Right kidney (tissue), 9 donors: ENCODE measurements at places on chromosomes 5 and 9.
A peak's percentile ranks its signal among the peaks of the same experiment; 100 is the strongest.

DNA sequence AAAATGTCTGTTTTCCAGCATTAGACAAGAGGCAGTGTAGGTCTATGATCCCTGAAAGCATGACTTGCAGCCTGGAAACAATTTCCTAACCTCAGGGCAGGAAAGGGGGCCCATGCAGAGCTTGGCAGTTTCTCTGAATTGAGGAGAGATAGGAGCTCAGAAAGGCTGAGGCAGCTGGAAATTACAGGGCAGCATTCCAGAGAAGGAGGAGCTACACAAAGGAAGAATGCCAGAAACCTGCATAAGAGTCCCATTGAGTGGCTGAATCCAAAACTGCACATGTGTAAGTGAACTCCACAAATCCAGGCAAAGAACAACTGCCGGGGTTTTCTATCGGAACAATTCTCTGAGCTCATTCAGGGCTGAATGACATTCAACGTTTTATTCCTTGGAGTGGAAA lies 346.8 kb downstream of the PIK3R1 start:
- peak; percentile 21 for DNase-seq

GRCh38 chr9:591292-591691 lies 250.2 kb upstream of the DMRT1 start:
- DNase-seq, result no peak

- DNase-seq, result no peak
These were observed 12.6 kb downstream of the PDE6A start for GRCh38 chr5:149931992-149932436.

DNA sequence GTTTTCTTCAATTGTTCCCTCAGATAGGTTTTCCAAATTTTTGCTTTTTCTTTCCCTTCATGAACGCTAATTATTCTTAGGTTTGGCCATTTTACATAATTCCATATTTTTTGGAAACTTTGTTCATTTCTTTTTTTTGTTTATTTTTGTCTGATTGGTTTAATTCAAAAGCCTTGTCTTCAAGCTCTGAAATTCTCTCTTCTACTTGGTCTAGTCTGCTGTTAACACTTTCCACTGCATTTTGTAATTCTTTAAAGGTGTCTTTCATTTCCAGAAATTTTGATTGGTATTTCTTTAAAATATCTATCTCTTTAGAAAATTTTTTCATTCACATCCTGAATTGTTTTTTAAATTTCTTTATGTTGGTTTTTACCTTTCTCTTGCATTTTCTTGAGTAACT lies 63.9 kb upstream of the VLDLR start:
- no peak for DNase-seq

DNA sequence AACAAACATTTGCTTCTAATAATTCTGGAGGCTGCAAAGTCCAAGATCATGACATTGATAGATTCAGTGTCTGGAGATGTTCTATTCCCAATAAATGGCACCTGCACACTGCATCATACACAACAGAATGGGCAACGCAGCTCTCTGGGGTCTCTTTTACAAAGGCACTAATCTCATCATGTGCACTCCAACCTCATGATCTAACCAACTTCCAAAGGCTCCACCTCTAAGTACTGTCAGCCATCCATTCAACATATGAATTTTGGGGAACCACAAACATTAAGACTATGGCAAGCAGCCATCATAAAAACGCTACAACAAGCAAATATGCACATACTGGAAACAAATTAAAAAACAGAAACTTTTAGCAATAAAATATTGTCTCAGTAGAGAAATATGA lies 121.1 kb downstream of the CYLC2 start:
- DNase-seq, result no peak
